ENCODE measurements at places on chromosomes 3 and 15.

GRCh38 chr3:190840146-190840545 is 22.3 kb downstream of the GMNC start:
- no peak for DNase-seq

- no peak for DNase-seq
Measured at GRCh38 chr3:185929192-185930151, 8.3 kb downstream of the TRA2B start.

DNA sequence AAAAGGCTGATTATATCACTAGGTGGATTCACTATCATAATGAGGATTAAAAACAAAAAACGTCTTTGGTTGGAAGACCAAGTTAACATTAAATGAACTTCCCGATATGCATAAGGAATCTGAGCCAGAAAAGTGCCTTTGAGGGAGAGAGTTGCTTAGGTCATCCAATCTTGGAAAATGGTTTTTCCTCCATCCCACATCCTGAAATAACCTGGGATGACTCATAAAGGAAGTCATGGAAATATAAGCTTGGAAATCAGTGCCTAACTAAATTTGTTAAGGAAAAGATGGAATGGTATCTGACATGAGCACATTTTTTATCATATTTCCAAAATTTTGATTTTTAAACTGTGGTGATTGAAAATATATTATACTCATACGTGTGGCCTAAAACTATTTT is 66.0 kb downstream of the KBTBD8 start:
- DNase-seq, result no peak

DNA sequence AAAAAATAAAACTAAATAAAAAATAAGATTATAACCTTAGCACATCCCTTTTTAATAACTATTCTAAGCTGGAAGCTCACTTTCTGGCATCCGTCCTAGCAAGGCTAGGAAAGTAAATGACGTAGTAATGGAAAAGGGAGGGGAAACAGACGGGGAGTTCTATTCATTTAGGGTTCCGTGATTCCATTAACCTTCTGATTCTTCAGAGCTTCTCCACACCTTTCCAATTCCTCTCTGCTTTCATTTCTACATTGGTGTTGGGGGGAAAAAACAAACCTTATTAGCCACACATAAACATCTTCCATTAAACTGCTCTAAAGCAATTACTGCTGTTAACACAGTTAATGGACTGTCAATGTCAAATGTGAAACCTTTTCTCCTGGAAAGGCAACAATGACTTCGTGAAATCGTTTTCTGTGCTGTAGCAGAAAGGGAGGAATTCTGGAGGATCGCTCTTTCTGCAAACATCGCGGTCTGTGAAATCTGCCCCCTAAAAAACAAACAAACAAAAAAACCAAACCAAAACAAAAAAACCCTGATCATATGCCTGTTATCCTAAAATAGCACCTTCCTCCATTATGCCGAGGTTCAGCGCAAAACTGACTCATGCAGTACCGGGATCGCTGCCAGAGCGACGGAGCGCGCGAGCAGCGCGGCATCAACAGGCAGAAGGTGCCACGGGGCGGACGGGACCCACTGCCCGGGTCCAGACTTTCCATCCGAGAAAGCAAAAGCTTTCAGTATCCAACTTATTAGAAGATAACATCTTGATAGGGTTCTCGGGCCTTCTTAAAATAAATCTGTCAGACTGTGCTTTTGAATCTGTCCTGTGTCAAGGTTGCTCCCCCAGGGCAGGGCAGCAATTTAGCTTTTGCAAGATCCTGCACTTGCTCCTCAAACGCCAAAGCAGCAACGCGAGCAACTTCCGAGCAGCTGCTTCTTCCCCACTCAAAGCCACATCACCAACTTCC is 156.2 kb downstream of the FGF12 start:
- no peak for DNase-seq

- no peak for DNase-seq
Measured at GRCh38 chr3:66099541-66100065, 60.9 kb upstream of the MAGI1 start.

DNA sequence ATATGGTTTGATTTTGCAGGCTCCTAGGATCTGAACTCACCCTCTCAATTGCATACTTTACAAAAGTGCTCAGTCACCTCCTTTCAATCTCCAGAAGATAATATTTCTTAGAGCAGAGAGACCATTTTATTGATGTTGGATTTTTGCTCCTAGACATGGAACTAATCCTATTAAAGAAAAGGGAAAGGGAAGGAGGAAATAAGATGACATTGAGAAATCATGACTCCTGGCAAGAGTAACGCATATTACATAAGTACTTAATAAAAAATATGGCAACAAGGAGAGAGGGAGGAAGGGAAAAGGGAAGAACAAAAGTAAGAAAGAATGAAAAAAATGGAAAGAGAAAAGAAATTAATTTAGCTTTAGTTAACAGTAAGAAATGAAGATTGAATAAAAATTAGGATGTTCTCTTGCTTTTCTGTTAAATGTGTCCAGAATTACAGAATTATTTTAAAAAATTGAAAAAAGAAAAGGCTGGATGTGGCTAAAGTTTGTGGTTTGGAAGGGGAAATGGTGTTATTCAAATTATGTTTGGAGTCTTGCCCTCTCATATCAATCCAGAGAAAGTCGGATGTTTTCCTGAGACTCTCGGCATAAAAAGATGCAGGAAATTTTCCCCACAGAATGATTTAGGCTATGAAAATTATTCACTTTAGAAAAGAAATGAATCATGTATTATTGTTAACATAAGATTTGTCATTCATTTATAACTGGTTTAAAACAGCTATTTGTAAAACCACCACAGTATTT is 474.0 kb downstream of the FGF12 start:
- no peak for DNase-seq

DNA sequence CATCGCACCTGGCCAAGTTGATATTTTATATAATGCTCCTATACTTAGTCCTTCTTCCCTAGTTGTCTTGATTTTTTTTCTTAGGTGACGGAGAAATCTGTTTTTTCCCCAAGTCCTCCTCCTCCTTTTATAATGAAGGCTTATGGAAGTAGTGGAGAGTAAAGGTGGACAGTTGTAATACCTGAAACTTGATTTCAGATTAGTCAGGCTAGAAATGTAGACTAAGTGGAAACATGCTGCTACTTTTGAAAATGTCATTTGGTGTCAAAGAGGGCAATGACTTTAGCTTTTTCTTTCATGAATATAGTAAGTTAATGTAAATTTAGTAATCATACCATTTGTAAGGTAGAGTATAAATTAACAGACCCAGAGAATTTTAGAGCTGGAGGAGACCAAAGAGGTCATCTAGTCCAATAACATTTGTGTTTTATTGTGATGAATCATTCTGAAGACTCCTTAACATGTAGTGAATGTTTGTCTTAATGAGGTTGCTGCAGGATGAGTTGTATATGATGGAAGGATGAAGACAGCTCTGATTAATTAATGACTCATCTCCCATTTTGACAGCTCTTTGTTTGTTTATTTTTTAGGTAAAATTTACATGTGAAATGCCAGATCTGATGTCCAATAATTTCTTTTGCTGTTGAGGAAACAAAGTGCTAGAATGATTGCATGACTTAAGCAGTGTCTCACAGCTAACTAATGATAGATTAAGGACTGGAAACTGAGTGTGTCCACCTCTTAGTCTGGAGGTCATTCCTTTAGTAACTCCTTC is 8.7 kb downstream of the CTDSPL2 start:
- no peak for DNase-seq

GRCh38 chr15:49379996-49380395 is 43.0 kb upstream of the FGF7 start:
- peak; percentile 91 for DNase-seq

- DNase-seq, result no peak
Measured at GRCh38 chr3:12165909-12166308, 7.2 kb upstream of the TIMP4 start.

DNA sequence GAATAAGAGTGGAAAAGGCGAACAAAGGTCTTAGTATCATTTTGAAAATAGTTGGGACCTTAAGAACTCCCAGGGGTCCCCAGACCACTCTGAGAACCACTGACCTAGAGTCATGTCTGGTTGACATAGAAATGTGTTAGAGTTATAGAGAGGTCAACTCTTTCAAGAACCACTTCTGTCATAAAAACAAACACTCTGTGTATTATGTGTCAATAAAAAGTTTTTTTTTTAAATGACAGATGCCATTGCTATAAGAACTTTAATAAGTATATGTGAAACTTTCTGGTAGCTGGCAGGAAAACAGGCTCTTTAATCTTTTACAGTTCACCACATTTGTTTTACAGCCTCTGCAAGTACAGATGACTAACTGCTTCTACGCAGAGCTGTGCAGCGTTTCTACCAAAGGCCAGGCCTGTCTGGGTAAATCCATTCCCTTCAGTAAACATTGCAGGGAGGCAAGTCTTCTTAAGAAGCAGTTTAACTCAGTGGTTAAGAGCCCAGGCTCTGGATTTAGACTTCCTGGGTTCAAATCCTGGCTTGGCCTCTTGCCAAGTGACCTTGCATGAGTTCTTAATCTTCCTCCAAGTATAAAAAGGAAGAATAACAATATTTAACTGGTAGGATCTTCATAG is 56.6 kb downstream of the RFTN1 start:
- peak; percentile 17 for DNase-seq

- peak; percentile 60 for DNase-seq
Measured at GRCh38 chr3:94004301-94004910, 24.0 kb downstream of the STX19 start.

- DNase-seq, result no peak
Measured at GRCh38 chr3:192121923-192122322, 605.4 kb downstream of the FGF12 start.

DNA sequence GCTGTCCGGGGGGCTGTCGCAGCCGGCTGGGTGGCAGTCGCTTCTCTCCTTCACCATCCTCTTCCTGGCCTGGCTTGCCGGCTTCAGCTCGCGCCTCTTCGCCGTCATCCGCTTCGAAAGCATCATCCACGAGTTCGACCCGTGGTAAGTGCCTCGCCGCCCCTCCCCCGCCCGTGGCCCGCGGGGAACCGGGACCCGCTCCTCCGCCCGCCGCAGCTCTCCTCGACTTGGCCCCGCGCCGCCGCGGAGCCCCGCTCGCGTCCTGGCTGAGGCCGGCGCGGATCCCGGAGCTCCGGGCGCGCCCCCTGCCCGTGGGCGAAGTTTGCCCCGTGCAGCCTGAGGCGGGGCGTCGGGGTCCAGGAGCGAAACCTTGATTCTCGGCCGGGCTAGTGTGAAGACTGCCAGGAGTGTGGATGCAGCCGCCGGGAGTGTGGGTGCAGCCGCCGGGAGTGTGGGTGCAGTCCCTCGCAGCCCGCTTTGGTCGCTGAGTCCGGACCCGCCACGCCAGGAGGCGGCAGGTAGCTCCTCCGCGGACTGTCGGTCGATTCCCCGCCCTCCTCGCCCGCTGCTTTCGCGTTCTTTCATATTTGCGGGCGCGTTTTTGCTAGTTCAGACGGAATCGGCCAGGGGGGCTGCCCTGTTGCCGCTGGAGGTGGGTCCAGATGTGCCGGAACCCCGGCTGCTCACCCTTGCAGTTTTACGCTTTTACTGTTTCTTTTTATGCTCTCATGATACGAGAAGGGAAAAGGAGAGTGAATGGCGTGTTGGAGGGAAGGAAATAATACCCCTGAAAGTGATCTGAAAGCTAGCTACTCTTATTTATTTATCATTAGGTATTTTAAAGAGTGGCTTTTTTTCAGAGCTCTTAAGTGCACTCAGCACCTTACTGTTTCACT is 692 bp downstream of the STT3B start:
- no peak for DNase-seq

GRCh38 chr3:60046210-60046609 is 996.4 kb upstream of the CFAP20DC start:
- no peak for DNase-seq

- peak; percentile 25 for DNase-seq
Measured at GRCh38 chr3:50405249-50405648, 45.9 kb upstream of the TMEM115 start.

GRCh38 chr15:78204351-78205309 is 29.7 kb downstream of the ACSBG1 start:
- DNase-seq, result no peak

- no peak for DNase-seq
Measured at GRCh38 chr3:44555723-44556122, 730 bp downstream of the ZKSCAN7 start.

DNA sequence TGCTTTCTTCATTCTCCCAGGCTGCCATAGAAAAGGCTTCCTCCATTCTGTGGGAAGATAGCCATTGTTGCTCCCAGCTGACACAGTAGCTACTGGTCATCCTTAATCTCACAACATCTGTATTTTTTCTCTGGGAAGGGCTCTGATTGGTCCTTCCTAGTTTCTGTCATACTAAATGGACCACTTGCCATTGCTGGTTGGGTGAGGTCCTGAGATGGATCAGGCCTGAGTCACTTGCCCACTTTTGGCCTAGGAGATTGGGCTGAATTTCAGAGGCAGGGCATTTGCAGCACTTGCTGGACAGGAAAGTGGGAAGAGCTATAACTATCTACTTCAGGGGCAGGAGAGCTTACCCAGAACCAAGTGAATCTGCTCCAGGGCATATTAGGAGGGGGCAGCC is 106.5 kb upstream of the PROK2 start:
- DNase-seq, result no peak

DNA sequence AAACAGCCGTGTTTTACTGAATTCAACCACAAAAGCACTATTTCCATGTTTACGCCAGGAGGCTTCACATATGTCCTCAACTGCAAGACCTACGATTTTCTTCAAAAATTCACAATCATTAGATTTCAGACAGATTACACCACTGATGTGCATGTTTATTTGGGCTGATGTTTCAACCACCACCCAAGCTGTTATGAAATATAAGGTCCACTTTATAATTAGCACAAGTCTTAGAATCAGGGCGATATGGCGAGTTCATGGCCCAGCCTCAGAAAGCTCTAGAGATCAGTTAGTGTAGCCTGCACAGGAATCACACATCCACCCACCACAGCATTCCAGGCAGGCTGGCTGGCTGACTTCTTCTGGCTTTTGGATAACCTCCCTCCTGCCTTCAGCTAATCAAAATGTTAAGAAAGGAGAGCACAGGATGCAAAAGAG is 15.4 kb downstream of the SH3BP5 start:
- peak; percentile 68 for DNase-seq

DNA sequence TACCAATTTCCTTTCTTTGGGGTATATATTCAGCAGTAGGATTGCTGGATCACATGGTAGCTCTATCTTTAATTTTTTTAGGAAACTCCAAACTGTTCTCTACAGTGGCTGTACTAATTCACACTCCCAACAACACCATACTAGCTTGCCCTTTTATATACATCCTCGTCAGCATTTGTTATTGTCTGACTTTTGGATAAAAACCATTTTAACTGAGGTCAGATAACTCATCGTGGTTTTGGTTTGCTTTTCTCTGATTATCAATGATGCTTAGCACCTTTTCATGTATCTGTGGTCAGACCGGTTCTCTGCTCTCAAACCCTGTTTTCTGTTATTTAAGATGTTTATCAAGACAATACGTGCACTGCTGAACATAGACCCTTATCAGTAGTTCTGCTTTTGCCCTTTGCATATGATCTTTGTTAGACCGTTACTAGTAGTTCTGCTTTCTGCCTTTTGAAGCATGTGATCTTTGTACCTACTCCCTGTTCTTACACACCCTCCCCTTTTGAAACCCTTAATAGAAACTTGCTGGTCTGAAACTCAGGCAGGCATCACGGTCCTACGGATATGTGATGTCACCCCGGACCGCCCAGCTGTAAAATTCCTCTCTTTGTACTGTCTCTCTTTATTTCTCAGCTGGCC is 474.3 kb downstream of the RSL24D1 start:
- peak; percentile 25 for DNase-seq

All from MV-4-11 (cell line).